NK-92 treated with Interleukin-12 subunit alpha and Interleukin-12 subunit beta, amount 100 ng/mL, for 24 hours (cell line): ENCODE measurements at places on chromosomes 7 and 10.

GRCh38 chr7:38448054-38448453 is 174.6 kb upstream of the TARP start:
- DNase-seq: no peak

DNA sequence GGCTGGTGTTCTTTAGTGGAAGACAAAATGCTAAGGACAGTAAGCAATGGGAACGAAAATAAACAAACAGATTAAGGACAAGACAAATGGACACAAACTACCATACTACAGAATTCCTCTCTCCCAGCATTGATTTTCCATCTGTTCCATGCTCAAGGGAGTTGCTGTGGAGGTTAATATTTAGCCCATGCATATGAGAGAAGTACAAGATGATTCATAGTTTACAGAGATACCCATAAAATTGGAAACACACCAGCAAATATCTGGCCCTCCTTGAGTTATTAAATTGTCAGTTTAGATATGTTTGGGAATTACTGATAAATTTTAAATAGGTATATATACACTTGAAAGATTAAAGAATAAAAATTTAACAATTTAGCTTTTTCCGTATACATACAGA is 69.8 kb downstream of the GLI3 start:
- no peak for DNase-seq

- no peak for DNase-seq
Observed at GRCh38 chr7:93262535-93262934, 30.4 kb downstream of the VPS50 start.

DNA sequence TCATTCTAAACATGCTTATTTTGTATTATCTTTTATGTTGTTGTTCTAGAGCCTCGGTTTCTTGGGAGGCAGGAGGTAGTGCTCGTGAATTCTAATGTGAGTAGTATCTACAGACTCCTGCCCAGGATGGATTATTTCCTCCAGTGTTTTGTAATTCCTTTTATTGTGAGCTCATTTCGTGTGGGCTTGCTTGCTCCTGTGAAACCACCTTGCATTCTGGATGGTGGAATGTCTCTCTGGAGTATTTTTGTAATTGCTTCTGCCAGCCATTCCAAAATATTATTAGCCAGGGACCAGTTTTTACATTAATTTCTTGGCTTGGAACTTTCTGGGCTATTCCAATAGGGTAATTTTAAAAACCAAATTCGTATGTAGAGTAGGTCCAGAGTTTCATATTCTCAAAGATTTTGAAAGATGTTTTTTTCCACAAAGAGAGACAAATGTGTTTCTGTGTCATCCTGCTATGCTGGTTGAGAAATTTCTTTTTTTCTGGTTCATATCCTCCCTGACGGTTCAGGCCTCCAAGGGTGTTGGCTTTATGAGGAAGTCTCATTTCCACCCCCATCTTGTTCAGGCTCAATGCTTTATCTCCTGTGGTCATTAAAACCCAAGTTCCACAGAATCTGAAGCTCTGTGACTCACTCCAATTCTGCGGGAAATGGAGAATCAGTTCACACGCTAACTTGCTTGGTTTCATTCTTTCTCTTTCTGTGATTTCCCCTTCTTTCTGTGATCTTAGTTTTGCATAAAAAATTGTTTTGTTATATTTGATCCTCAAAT is 41.7 kb upstream of the CALD1 start:
- DNase-seq: no peak

- no peak for DNase-seq
Observed at GRCh38 chr7:3950249-3950648, 649.2 kb downstream of the SDK1 start.

DNA sequence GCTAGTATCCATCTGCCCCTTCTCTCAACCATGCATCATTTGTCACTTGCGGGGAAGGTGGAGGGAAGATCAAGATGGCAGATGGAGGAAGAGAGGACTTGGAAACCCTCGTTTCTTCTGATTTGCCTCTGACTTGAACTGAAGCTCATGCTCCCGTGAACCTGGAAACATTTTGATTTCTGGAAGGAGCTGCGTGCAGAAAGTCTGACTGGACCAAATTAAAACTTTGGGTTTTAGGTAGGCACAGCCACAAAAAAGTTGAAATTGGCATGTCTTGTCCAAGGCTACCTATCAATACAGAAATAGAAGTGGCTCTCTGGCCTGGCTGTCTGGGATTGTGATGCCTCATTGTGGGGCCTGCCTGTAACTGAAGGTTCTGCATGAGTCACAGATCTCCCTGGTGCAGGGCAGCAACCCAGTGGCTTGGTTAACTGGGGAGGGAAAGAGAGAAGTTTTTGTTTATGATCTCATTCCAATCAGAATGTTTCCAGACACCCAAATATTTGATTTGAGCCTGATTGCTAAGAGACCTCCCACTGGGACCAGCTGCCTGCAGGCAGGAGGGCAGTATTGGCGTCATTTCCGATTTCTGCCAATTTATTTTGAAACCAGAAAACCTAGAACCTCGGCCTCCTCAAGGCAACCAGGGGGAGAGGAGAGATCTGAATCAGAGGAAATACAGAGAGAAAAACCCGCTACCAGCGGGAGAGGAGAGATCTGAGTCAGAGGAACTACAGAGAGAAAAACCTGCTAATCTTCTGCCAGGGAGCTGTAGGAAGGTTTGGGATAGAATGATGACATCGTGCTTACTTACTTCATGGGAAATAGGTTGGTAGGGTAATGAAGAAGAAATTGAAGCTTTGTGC is 363.6 kb downstream of the ANKRD30A start:
- DNase-seq: no peak

- no peak for DNase-seq
Observed at GRCh38 chr10:6215683-6216484, 13.2 kb downstream of the PFKFB3 start.

DNA sequence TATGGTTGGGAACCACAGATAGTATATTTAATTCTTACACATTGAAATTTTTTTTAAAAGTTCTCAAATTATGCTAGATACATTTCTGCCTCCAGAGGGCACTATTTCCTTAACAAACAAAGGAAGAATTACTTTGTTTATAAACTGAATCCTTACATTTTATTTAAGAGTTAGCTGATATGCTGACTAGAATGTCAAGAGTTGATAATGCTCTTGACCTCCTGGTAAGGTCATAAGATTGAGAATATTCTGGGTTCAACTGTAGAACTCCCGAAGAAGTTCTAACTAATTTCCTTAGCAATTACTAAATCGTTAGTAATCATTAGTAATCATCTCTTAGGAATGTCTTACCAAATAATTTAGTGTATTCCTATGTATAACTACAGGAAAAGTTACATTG is 95.3 kb upstream of the CYP26C1 start:
- no peak for DNase-seq

DNA sequence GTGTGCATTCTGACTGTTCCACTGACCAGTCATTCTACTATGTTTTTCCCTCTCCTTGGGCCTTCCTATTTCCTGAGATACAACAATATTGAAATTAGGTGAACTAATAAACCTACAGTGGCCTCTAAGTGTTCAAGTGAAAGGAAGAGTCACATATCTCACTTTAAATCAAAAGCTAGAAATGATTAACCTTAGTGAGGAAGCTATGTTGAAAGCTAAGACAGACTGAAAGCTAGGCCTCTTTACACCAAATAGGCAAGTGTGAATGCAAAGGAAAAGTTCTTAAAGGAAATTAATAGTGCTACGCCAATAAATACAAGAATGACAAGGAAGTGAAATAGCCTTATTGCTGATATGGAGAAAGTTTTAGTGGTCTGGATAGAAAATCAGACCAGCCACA is 5.7 kb upstream of the DYNC1I1 start:
- no peak for DNase-seq

DNA sequence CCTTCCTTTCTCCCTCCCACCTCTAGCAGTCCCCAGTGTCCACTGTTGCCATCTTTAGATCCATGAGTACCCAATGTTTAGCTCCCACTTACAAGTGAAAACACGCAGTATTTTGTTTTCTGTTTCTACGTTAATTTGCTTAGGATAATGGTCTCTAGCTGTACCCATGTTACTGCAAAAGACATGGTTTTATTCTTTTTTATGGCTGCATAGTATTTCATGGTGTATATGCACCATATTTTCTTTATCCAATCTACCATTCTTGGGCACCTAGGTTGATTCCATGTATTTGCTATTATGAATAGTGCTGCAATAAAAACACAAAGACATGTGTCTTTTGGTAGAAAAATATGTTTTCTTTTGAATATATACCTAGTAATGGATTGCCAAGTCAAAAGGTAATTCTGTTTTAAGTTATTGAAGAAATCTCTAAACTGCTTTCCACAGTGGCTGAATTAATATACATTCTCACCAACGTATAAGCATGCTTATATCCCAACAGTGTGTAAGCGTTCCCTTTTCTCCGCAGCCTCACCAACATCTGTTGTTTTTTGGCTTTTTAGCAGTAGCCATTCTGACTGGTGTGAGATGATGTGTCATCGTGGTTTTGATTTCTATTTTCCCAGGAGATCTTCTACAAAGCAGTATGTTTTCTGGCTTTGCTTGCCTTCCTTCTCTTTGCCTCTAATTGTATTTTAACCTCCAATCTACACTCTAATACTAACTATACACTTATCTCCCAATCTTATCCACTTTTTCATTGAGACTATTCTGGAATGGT is 179.5 kb upstream of the PHF14 start:
- no peak for DNase-seq

DNA sequence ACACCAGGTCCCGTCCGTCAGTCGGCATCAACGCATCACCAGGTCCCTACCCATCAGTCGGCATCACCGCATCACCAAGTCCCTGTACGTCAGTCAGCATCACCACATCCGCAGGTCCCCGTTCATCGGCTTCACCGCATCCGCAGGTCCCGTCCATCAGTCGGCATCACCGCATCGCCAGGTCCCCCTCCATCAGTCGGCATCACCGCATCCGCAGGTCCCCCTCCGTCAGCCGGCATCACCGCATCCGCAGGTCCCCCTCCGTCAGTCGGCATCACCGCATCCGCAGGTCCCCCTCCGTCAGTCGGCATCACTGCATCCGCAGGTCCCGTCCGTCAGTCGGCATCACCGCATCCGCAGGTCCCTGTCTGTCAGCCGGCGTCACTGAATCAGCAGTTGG is 55.1 kb downstream of the IGF2BP3 start:
- DNase-seq: no peak

DNA sequence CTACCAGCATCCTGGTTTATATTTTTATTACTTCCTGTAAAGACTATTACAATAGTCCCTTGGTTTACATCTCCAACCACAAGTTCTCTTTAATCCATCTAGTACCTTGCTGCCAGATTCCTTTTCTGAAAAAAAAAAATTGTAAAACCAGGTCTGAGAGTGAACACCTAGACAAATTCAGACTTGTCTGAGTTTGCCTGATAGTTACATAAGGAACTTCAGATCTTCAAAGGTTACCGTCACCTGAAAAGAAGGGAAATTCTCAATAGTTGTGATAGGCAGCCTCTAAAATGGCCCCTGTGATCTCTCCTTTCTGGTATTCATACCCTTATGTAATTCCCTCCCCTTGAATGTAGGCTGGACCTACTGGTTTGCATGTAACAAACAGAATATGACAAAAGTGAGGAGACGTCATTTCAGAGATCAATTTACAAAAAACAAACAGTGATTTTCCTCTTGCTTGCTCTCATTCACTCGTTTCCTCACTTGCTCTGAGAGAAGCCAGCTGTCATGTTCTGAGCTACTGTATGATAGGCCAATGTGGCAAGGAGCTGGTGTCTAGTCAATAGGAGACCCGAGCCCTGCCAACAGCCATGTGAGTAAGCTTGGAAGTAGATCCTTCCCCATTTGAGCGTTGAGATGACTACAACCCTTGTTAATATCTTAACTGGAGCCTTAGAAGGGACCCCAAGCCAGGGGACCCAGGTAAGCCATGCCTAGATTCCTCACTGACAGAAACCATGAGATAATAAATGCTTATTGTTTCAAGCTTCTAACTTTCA is 110.9 kb upstream of the LSM8 start:
- DNase-seq: no peak

DNA sequence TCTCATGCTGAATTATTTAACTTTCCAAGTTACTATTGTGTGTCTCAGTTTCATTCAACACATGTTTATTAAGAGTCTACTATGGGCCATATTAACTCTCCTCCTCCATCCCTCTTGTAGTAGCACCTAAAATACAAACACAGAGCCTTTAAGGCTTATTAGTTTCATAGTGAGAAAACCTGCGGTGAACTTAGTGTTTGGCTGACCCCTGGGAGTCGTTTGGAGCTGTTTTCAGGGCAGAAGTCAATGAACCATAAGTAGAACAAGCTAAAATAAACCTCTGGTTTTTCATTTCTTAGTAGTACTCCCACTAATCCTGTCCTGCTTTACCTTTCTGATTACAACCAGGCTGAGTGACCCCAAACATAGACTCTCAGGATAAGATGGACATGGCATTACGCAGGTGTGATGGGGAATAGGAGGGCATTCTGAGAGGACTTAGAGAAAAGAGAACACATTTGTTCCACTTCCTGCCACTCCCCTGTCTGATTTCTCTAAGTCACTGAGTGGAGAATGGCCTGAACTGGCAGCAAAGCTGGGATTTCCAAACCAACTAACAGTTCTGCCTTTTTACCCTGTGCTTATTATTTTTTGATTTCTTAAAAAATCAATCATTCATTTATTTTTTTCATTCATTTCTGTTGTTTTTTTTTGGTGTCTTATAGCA is 74.5 kb downstream of the LRMDA start:
- DNase-seq: no peak

DNA sequence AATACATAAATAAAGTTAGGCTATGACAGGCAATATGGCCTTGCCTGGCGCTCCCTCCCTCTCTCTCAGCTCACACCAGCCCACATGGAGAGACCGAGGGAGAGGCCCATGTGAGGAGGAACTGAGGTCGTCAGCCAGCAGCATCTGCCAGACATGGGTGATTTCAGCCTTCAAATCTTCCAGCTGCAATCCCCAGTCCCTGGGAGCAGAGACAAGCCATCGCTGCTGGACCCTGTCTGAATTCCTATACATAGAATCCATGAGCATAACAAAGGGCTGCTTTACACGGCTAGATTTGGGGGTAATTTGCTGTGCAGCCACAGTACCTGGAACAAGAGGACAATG is 35.6 kb downstream of the ANKRD16 start:
- DNase-seq: no peak

- no peak for DNase-seq
Observed at GRCh38 chr7:120207037-120207436, 65.9 kb upstream of the KCND2 start.

GRCh38 chr10:19048489-19048888 is at the start of gene MALRD1:
MALRD1 (plus strand) TSS chr10:19048801; CDS start chr10:19048939, 138 bp downstream.
- DNase-seq: no peak

DNA sequence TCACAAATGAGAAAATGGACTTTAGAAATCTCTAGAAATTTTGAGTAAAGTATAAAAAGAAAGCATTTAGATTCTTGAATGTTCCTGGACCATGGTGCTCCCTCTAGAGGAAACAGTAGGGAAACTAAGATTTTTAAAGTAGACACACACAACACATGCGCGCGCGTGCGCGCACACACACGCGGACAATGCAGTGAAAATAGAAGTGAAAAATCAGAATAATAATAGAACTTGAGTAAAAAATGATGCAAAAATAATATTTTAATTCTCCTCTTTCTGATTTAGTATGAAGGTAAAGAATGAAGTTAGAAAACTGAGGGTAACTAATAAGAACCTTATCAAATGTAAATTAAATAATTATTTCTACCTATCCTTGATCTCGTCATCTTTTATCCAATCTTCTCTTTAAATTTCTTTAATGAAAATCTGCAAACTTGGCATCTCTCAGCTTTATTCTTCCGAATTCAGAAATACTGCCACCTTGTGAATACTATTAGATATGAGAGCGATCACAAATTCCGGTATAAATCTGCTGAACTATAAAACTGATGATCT is 117.0 kb upstream of the AMPH start:
- DNase-seq: no peak

GRCh38 chr10:125294109-125294508 is 133.7 kb upstream of the CTBP2 start:
- no peak for DNase-seq

GRCh38 chr7:120519224-120519623 is 246.2 kb downstream of the KCND2 start:
- no peak for DNase-seq

- no peak for DNase-seq
Observed at GRCh38 chr7:116736927-116737715, 65.1 kb downstream of the MET start.
